LNCaP clone FGC (cell line): ENCODE measurements at places on chromosomes 13 and 19.

GRCh38 chr19:46718157-46718933 lies 1.4 kb upstream of the PRKD2 start:
- no peak for DNase-seq

- DNase-seq, result no peak
Measured at GRCh38 chr19:10189616-10190015, 5.1 kb downstream of the DNMT1 start.

- no peak for DNase-seq
Measured at GRCh38 chr13:42544246-42544926, 29.6 kb upstream of the TNFSF11 start.

GRCh38 chr13:49369866-49370265 lies 74.0 kb downstream of the CAB39L start:
- DNase-seq, result no peak

- DNase-seq, result peak; percentile 36
Measured at GRCh38 chr13:41944635-41945397, 16.1 kb downstream of the VWA8 start.

- DNase-seq, result no peak
Measured at GRCh38 chr19:40383668-40384248, 6.2 kb downstream of the HIPK4 start.

DNA sequence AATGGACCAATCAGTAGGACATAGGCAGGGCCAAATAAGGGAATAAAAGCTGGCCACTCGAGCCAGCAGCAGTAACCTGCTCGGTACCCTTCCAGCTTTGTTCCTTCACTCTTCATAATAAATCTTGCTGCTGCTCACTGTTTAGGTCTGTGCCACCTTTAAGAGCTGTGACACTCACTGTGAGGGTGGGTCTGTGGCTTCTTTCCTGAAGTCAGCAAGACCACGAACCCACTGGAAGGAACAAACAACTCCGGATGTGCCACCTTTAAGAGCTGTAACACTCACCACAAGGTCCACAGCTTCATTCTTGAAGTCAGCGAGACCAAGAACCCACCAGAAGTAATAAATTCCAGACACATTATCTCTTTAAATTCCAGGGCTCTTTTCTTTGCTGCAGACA lies 1922.3 kb upstream of the PCDH20 start:
- DNase-seq, result no peak

GRCh38 chr13:46179491-46179908 lies 2.5 kb downstream of the LCP1 start:
- DNase-seq, result no peak

DNA sequence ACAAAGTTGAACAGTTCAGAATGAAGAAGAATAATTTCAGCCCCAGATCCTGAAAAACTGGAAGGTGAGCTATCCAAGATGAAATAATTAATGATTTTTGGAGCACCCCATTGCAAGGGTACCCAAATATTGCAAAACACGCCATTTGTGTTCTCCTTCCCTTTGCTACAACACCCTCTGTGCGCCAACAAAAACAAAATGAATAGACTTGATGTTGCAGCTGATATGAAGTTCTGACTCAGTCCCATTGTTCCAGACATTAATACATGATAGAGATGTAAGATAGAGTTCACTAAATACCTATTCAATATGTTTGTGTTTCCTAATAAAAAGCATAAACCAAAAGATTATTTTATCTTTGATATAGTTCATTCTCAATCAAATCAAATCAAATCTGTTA lies 287.5 kb upstream of the SOX21 start:
- no peak for DNase-seq

DNA sequence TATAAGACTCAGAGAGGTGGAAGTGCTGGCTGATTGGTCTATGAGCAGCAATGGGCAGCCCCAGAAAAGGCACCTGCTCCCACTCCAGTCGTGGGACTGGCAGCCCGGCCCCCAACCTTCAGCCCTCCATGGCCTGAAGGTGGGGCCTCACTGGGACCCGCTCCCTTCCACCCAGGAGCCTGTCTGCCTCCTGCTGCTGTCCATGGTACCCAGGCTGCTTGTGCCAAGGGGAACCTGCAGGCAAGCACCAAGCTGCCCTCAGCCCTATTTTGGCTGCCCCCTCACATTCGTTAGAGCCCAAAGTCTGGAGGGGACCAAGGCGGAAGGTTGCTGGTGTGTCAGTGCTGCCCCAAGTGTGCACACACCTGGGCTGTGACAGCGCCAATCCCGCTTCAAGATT lies 2304.9 kb downstream of the PCDH9 start:
- DNase-seq, result no peak

GRCh38 chr19:33039108-33039599 lies 25.5 kb downstream of the RHPN2 start:
- no peak for DNase-seq

DNA sequence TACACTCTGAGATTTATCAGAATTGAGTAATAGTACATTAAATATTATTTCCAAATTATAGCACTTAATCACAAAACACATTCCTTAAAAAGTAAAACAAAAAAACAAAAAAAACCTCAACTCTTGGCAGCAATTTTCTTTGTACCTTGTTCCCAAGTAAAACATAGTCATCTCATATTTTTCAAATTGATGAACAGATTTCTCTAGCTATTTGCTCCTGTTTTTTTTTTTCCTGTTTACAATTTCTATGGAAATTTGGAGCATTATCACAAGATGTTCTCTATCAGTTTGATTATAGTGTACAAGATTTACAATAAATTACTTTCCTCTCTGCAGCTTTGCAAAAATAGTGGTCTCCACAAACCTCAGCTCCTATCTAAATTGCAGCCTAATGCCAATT lies 25.0 kb downstream of the RFC3 start:
- no peak for DNase-seq

- no peak for DNase-seq
Measured at GRCh38 chr19:14495672-14496028, 277 bp downstream of the GIPC1 start.

DNA sequence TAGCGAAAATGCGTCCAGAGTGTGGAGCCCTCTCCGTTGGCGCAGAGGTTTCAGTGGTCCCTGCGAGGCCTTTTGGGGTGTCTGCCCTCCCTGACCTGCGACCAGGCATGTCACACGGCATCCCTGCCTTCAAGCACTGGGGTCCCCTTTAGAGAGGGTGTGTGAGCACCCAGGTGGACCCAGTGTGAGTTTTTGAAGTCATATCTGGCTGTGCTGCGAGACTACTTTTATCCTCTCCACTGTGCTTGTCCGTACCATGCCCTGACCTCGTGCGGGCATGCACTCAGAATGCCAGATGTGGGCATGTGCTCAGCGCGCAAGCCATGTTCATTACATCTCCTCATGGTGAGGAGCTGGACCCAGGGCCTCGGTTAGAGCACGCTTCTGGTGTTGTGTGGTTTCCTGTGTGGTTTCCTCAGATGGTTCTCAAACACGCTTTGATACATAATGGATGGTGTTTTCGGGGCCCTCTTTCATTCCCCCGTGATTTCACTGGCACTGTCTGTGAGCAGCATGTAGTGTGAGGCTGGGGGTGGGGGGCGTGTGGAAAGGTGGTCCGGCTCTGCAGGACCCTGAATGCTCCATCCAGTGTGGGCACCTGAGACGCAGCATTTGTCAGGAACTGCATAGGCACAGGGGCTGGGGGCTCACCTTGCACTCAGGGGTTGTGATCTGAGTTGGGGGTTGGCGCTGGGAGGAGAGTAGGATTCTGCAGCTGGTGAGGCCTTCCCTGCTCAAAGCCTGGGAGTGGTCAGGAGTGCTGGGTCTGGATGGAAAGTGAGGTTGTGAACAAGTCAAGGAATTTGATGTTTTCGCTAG lies 2.3 kb downstream of the TFDP1 start:
- DNase-seq, result no peak

GRCh38 chr13:72218966-72219365 lies 352.0 kb upstream of the DACH1 start:
- no peak for DNase-seq

- DNase-seq, result no peak
Measured at GRCh38 chr19:16361254-16361653, 36.6 kb downstream of the KLF2 start.

DNA sequence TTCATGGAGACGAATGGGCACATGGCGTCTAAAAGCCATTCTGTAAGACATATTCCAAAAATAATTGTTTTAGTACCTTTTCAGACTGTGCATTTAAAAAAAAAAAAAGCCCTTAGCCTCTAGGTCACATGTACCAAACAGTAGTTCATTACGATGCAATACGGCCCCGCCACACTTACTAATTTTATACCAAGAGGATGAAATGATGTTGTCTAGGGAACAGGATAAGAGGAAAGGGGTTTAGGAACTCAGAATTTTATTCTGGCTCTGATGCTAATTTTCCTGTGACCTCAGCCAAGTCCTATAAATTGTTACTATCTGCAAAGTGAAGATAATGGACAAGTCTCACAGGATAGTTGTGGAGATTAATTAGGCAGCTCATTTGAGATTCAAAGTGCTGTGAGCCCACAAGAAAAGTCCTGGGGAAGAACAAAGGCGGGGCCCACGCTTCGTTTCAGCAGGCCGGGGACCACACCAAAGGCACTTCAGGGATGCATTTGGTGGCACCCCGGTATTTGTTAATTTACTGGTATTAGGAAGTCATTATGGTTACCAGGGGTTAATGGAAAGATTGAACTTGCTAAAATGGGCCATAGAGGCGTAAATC lies 511.1 kb downstream of the IRS2 start:
- no peak for DNase-seq

DNA sequence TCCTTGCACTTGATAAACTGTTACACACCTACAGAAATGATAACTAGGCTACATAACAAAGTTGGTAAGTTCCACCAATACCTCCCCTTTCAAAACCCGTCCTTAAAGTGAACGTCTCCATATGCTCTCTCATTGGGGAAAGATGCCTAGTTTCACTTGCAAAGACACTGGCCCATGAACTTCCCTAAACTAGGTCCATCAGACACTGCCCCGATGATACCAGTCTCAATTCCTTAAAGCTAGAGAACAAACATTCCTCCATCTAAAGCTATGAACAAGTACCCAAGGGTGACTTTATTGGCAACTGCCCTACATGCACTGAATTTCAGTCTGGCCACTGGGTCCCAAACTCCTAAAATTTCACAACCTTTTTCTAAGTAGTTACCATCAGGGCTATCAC lies 39.9 kb downstream of the FOXO1 start:
- no peak for DNase-seq

GRCh38 chr13:30020726-30021312 lies 170.4 kb upstream of the UBL3 start:
- no peak for DNase-seq

DNA sequence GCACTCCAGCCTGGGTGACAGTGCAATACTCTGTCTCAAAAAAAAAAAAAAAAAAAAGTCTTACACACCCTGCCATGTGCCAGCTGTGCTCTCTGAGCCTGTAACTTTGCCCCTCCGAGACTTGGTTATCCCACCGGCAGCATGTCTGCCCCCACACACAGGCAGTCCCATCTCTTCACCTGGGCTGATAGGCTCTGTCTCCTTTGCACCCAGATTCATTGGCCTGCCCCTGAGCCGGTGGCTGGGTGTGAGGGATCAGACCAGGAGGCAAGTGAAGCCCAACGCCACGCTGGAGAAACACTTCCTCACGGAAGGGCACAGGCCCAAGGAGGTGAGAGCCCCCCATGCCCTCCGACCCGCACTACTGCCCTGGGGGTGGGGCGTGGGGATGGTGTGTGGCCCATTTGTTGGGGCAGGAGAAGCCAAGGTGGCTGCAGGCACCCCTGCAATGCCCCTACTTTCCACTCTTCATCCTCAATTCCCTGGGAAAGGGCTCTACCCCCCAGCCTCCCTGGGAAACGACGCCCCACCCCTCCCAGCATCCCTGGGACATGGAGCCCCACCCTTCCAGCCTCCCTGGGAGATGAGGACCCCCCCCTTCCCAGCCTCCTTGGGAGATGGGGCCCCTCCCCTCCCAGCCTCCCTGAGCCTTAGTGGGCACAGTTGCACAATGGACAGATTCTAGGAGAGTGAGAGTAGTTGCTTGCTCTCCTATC lies 45.3 kb downstream of the CERS4 start:
- no peak for DNase-seq

- DNase-seq, result no peak
Measured at GRCh38 chr13:38752686-38753085, 65.8 kb downstream of the FREM2 start.

- DNase-seq, result no peak
Measured at GRCh38 chr19:4849019-4849418, 17.5 kb upstream of the TICAM1 start.

- DNase-seq, result no peak
Measured at GRCh38 chr13:74523057-74523456, 388.9 kb upstream of the KLF12 start.

DNA sequence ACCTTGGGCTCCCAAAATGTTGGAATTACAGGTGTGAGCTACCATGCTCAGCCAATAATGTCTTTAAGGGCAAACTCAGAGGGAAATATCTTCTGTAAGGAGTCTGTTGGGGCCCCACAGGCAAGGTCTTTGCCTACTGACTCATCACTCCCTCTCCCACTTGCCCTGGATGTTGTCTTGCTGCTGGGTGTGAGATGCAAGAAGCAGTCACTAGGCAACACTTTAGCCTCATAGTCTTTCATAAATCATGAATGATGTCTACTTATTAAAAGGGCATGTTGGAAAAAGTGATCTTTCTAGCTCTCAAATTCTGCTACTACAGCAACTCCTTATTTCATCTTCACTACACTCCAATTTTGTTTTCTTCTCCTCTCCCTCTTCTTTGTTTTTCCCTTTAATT lies 34.6 kb upstream of the SLC10A2 start:
- DNase-seq, result no peak

DNA sequence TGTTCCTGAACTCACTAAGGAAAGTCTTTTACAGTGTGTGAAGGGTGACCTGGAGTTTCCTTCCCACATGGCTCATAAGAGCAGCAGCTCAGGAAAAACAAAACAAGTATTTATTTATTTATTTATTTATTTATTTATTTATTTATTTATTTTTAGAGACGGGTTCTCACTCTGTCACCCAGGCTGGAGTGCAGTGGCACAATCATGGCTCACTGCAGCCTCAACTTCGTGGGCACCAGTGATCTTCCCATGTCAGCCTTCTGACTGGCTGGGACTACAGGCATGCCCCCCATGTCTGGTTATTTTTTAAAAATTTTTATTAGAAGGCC lies 10.4 kb downstream of the ARL11 start:
- DNase-seq, result no peak

GRCh38 chr19:651991-652390 lies 11.0 kb downstream of the RNF126 start:
- DNase-seq, result no peak

DNA sequence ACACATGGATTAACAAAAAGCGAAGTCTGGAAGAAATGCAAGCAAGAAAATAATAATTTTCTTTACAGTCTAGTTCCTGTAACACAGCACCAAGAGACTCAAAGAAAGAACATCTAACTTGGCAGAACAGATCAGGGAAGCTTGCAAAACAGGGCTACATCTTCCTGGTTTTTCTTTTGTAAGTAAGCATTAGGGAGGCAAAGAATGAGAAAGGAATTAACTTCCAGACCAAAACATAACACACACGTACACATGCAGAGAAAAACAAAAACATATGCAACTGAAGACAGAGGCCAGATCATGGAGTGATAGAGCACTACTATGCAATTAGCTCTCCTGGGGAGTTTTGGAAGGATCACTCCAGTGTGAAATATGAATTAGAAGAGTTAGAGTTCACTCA lies 120.5 kb downstream of the DIAPH3 start:
- DNase-seq, result no peak

- no peak for DNase-seq
Measured at GRCh38 chr19:19820774-19821320, 703 bp downstream of the ZNF506 start.

GRCh38 chr13:24660023-24660741 lies 20.0 kb upstream of the ATP12A start:
- DNase-seq, result peak; percentile 71

- DNase-seq, result no peak
Measured at GRCh38 chr13:73792796-73793195, 341.4 kb downstream of the KLF12 start.
